Naive thymus-derived CD8-positive, alpha-beta T cell (primary cell): ENCODE measurements at places on chromosomes 11 and 22. TPM values are rescaled to one million over a fixed set of nuclear protein-coding genes. Genes with fewer than 3 reads are reported as not detected.

FGF19 gene
- not detected for total RNA-seq

- no peak overlapping the region for H3K27ac ChIP-seq
- H3K4me1 ChIP-seq = peaks cover 7% of the 10 kb centered on the region
- DNase-seq = no peak
- peaks cover 83% of the 10 kb centered on the region for H3K36me3 ChIP-seq
- H3K4me3 ChIP-seq = no peak overlapping the region
These were observed 22.3 kb upstream of the GPR83 start for GRCh38 chr11:94423507-94423906.

CCDC89 gene
- 0.91 TPM for total RNA-seq

PHLDA2 gene
- 0.83 TPM for total RNA-seq

TAGLN gene
- total RNA-seq = 12.1 TPM

MUC5B gene
- not detected for total RNA-seq

- no peak for DNase-seq
- no peaks in the 10 kb centered on the region for H3K36me3 ChIP-seq
- H3K27me3 ChIP-seq = peaks cover 68% of the 10 kb centered on the region
- H3K4me3 ChIP-seq = no peak overlapping the region
- H3K27ac ChIP-seq = no peak overlapping the region
- H3K4me1 ChIP-seq = no peaks in the 10 kb centered on the region
These were observed 50.3 kb upstream of the THY1 start for GRCh38 chr11:119473226-119473625.

DDT gene
- total RNA-seq = 92.7 TPM

DNA sequence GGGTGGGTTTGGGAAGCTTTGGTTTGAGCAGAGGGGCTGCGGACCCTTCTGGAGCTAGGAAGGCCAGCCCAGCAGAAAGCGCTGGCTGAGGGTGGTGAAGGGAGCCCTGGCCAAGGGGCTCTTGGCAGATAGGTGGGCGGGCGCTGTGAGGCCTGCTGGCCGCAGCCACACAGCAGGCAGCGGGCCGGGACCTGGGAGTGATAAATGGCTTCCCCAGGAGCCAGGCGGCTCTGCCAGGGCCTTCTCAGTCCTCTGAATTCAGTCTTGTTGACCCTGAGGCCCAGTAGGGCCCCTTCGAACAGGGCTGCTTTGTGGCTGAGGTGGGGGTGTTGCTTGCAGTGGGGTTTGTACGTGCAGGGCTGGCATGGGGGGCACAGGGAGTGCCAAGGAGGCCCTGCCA is 33.4 kb upstream of the H19 start:
- H3K27me3 ChIP-seq = no peaks in the 10 kb centered on the region
- no peaks in the 10 kb centered on the region for H3K4me1 ChIP-seq
- DNase-seq = no peak
- no peaks in the 10 kb centered on the region for H3K36me3 ChIP-seq
- H3K4me3 ChIP-seq = no peak overlapping the region

GRCh38 chr11:47714554-47715081 is 551 bp downstream of the AGBL2 start:
- H3K4me3 ChIP-seq = peak overlapping the region; percentile 93
- DNase-seq = peak; percentile 12
- peaks cover 18% of the 10 kb centered on the region for H3K4me1 ChIP-seq
- H3K36me3 ChIP-seq = peaks cover 34% of the 10 kb centered on the region
- H3K27ac ChIP-seq = peak overlapping the region; percentile 99
- H3K27me3 ChIP-seq = no peaks in the 10 kb centered on the region

MYO18B gene
- 1.4 TPM for total RNA-seq

RASSF10 gene
- not detected for total RNA-seq

APOL1 gene
- total RNA-seq = 15.3 TPM
